ENCODE measurements at places on chromosomes 13 and 19. TPM values are rescaled to one million over a fixed set of nuclear protein-coding genes. Genes with fewer than 3 reads are reported as not detected.

- no peak for DNase-seq
- H3K4me1 ChIP-seq, result no peaks in the 10 kb centered on the region
- H3K27ac ChIP-seq, result no peak overlapping the region
- no peaks in the 10 kb centered on the region for H3K27me3 ChIP-seq
- H3K4me3 ChIP-seq, result no peak overlapping the region
These were observed 103.3 kb downstream of the SPRY2 start for GRCh38 chr13:80237646-80238045.

- H3K27me3 ChIP-seq, result no peaks in the 10 kb centered on the region
- no peak overlapping the region for H3K4me3 ChIP-seq
- no peak overlapping the region for H3K27ac ChIP-seq
- DNase-seq, result no peak
- 0 out of 2 replicates have a peak, but pooled peaks cover 4% of the 10 kb centered on the region for H3K4me1 ChIP-seq
These were observed 29.9 kb downstream of the CEBPG start for GRCh38 chr19:33403221-33403972.

GRCh38 chr13:25733696-25734435, 317.9 kb downstream of the SHISA2 start:
- no peaks in the 10 kb centered on the region for H3K36me3 ChIP-seq
- no peak for DNase-seq
- no peaks in the 10 kb centered on the region for H3K27me3 ChIP-seq
- no peak overlapping the region for H3K27ac ChIP-seq

Gene AMER2
- 0.35 TPM for total RNA-seq

Gene CYP4F11
- 0.08 TPM for total RNA-seq

- no peaks in the 10 kb centered on the region for H3K4me1 ChIP-seq
- no peaks in the 10 kb centered on the region for H3K27me3 ChIP-seq
- H3K4me3 ChIP-seq, result no peak overlapping the region
- no peaks in the 10 kb centered on the region for H3K36me3 ChIP-seq
These were observed 621.0 kb downstream of the EFNB2 start for GRCh38 chr13:105914291-105915036.

DNA sequence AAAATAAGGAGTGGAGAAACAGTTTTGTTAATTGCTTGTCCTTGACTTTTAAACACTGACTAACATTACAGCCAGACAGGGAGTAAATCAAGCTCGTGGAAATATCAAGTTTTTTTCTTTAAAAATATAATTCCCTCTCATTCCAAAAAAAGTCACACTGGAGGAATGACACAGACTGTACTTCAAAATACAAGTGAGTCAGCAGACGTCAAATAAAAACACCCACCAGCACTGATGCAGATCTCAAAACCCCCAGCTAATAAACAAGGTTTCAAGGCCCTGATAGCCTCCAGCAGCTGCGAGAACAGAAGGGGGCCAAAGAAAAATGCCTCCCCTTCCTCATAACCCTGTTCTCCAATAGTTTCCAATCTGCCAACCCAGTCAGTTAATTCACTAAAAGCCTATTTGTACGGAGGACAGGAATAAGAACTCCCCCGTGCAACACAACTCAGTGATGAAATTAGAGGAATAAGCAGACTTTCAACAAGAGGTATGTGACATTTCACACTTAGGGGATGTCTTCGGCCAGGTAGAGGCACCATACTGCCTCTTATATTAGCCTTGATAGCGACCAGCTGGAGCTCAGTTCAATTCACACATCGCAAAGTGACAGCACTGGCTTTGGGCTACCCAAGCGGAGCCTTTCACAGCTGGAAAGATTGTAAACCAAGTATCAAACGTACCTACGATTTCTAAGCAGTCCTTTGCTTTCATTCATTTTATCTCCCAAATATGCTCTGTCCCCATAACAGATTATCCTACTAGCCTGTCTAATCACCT, 561.0 kb upstream of the KLF12 start:
- H3K4me1 ChIP-seq, result no peaks in the 10 kb centered on the region
- no peak overlapping the region for H3K27ac ChIP-seq
- no peaks in the 10 kb centered on the region for H3K36me3 ChIP-seq
- no peaks in the 10 kb centered on the region for H3K27me3 ChIP-seq
- no peak for DNase-seq

Gene PGLYRP2
- 0.26 TPM for total RNA-seq
